Mammary epithelial cell (primary cell): ENCODE measurements at places on chromosomes 4 and X. TPM values are rescaled to one million over a fixed set of nuclear protein-coding genes. Genes with fewer than 3 reads are reported as not detected.

The VBP1 gene
- total RNA-seq, result 42.2 TPM

The STK32B gene
- total RNA-seq, result 0.91 and 2.1 TPM in 2 replicates

The TRIM2 gene
- 65.2 TPM for total RNA-seq

The TMEM128 gene
- total RNA-seq, result 20.3 and 23.4 TPM in 2 replicates

The PSAPL1 gene
- total RNA-seq, result not detected in 2 replicates

The ITM2A gene
- total RNA-seq, result not detected in 2 replicates

The CTSO gene
- total RNA-seq, result 1.9 and 2.0 TPM in 2 replicates

The CCDC120 gene
- 8.3 TPM for total RNA-seq

The SMIM10L2A gene
- 3.7 and 10.0 TPM in 2 replicates for total RNA-seq

The ZCCHC12 gene
- total RNA-seq, result not detected

The ETDB gene
- not detected in 2 replicates for total RNA-seq

The WWC2 gene
- total RNA-seq, result 35.7 and 39.5 TPM in 2 replicates

The DAPP1 gene
- total RNA-seq, result 14.5 TPM

The ATP1B4 gene
- total RNA-seq, result not detected in 2 replicates

The CENPVL1 gene
- total RNA-seq, result not detected

The SPANXB1 gene
- not detected in 2 replicates for total RNA-seq

The TSPAN6 gene
- 27.3 TPM for total RNA-seq

The OCIAD2 gene
- 111 and 138 TPM in 2 replicates for total RNA-seq

The TMEM154 gene
- 107 and 119 TPM in 2 replicates for total RNA-seq

The SPANXN2 gene
- not detected in 2 replicates for total RNA-seq

The SULT1B1 gene
- total RNA-seq, result 0.11 and 0.21 TPM in 2 replicates

The FAT4 gene
- total RNA-seq, result 5.5 TPM

The RELL1 gene
- total RNA-seq, result 93.2 TPM
